ENCODE measurements at places on chromosomes 6 and 20.

GRCh38 chr6:25227854-25228253 is 51.3 kb upstream of the CARMIL1 start:
- DNase-seq, result no peak

- no peak for DNase-seq
These were observed 8.4 kb upstream of the GPSM3 start for GRCh38 chr6:32200711-32201475.

DNA sequence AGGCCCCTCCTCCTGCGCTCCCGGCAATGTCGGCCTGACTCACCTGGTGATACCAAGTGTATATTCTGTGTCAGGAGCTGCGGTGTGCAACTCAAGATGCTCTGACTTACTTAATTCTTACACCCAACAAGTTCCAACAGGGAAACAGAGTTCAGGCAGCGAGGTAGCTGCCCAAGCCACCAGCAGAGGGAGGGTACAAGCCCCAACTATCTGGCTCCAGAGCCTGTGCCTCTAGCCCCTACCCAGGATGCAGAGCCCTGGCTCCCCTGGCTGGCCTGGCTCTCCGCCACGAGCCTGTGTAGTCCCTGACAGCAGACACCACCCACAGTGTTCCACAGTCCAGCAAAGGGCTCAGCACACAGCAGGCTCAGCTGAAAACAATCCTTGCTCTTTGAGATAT is 34.9 kb downstream of the C20orf203 start:
- DNase-seq, result no peak

GRCh38 chr20:2380601-2381000 is at the start of gene TGM6:
TSS of gene TGM6 (plus strand) at chr20:2380901. CDS start at chr20:2380969, 68 bp downstream.
- no peak for DNase-seq

GRCh38 chr20:63734946-63735858 is 1.3 kb upstream of the LIME1 start:
- no peak for DNase-seq

DNA sequence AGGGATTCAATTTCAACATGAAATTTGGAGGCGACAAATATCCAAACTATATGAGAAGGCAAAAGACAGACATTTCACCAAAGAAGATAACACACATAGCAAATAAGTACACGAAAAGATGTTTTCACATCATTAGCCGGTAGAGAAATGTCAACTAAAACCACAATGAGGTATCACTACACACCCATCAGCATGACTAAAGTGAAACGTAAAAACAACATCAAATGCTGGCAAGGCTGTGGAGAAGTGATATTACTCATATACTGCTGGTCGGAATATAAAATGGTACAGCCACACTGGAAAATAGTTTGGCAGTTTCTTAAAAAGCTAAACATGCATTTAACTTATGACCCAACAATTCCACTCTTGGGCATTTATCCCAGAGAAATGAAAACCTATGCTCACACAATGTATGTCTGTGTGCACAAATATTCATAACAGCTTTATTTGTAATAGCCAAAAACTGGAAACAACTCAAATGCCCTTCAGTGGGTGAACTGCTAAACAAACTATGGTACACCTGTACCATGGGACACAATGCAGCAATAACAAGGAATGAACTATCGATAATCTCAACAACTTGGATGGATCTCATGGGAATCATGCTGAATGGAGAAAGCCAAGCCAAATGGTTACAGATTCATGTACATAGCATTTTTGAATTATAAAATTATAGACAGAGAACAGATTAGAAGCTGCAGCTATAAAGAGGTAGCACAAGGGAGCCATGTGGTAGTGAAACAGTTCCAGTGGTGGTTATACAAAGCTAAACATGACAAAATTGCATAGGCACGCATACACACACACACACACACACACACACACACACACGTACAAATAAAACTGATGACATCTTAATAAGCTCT is 8.6 kb downstream of the ADAT2 start:
- no peak for DNase-seq

- DNase-seq, result no peak
These were observed 20.8 kb downstream of the MOCS1 start for GRCh38 chr6:39913391-39913916.

- DNase-seq, result no peak
These were observed 131.6 kb downstream of the RFX6 start for GRCh38 chr6:117008618-117009017.

GRCh38 chr6:169707772-169708171 is 5.8 kb downstream of the C6orf120 start:
- no peak for DNase-seq

DNA sequence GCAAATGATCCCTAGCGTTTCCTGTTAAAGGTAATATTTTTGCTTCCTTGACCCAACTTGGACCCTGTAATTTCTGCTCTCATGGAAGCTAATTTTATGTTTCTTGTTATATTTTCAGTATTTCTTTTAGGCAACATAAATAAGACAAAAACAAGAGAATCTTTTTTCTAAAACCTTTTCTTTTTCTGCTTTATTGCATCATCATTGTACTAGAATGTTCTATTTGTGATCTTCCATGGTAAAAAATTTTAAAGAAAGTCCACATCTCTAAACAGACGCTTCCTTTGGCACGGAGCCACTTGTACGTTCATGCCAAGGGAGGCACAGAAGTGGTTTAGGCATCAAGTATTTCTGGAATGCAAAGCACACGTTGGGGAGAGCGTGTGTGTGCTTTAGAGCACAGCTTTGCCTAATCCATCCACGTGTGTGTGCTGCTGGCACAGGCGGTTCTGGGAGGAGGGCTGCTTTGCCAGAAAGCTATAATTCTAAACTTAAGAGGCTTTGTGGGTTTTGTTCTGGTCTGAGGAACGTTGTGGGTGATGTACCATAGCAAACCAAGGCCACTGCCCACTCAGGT is 98.3 kb downstream of the SASH1 start:
- peak; percentile 53 for DNase-seq

DNA sequence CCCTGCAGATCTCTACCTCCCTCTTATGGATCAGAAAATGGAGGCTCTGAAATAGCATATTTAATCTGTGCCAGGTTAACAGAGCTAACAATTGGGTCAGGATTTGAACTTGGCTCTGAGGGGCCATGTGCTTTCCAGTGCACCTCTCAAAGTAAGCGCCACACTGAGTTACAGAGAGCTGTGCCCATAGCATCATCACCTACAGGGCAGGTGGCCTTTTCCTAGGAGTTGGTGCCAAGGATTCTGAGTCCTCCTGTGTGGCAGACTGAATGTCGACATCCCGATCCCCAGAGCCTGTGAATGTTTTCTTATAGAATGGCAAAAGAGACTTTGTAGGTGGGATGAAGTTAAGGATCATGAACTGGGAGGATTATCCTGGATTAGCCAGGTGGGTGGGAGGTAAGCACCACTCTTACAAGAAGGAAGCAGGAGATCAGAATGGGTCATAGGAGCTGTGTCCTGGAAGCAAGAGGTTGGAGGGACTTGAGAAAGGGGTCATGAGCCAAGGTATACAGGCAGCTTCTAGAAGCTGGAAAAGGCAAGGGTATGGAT is 68.0 kb upstream of the TBC1D7 start:
- no peak for DNase-seq

DNA sequence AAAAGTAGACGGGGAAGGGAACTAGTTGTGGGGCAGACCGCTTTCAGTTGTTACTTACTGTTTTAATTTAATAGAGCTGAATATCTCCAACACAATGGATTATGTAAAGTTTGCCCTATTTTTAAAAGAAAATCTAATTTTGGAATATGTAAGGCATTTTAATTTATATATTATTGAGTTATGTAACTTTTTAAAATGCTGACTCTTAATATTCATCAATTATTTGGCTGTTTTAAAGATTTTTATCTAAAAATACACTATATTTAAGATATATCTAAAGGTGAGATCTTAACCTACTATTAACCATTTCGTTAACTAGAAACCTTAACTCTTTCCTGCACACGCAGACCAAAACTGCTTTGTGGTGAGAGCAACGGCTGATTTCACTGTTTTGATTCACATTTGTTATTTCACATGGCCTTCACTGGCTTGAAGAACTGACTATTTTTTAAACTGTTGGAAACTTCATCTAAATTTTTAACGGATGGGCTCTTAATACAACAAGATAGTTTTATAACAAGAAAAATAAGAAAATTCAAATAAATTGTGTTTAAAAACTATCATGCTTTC is 87.9 kb downstream of the HUS1B start:
- DNase-seq, result no peak

DNA sequence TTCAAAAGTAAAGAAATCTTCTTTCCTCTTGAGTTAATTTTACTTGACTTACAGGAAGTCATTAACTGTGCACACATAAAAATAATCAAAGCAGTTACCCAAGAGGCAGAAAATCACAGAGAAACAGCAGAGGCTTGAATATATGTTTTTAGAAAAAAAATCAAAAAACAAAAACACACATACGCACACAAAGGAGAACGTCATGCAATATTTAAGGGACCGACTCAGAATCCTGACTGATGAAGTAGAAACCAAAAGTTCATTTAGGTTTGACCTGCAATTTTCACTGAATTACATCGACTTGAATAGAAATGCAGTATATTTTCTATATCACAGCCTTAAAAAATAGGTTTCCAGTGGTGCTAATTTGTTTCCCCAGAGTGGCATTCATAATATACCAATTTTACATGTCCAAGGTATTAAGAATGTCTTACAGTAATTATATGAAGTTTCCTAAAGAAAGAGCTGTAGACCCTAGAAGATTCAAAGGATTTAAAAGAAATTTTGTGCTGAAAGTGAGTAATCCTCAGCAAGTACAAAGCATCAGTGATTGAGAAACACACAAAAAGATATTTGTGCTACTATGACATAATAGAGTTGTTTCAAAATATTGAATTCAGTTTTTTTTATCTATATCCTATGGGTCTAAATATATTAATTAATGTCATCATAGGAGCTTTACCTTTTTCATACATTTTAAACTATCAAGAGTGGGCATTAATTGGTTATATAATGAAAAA is 358.5 kb upstream of the RUNX2 start:
- no peak for DNase-seq

DNA sequence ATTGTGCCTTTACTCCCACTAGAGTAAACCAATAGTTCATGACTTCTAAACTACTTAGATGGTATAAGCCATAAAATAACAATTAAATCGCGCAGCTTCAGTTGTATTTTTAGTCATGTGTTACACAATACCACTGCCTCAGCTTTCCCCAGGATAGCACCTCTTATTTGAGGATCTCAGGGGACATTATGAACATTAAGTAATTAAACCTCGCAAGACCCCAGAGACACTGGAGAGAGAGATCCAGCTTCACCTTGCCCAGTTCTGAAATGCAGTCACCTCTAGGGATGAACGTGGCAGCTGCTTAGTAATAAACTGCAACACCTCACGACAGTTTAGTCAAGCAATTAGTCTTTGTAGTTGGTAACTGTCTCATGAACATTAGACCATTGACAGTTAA is 87.1 kb downstream of the CFAP61 start:
- DNase-seq, result no peak

GRCh38 chr6:154276810-154277628 is 79.6 kb downstream of the IPCEF1 start:
- DNase-seq, result no peak

GRCh38 chr20:16317445-16318362 is 255.5 kb downstream of the KIF16B start:
- DNase-seq, result no peak
